ENCODE measurements at places on chromosomes 7 and 10.

DNA sequence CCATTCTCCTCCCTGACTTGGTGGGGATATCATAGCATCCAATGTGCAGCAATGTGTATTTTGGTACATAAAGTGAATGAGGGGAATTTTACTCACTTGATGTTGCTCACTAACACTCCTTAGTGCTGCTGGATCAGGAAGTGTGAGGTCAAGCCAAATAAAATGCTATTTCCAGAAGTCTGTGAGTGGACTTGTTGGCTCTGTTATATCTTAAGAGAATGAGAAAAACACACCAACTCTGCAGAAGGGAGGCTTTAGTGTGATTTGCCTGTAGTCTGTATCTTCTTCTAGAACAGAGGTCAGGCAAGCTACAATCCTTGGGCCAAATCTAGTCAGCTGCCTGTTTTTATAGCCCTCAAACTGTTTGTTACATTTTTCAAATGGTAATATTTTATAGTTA, 154.3 kb downstream of the POLR1F start:
- DNase-seq: no peak

- no peak for DNase-seq
These were observed 282.3 kb upstream of the DKK1 start for GRCh38 chr10:52031771-52032170.

GRCh38 chr7:106119719-106120118, 7.6 kb upstream of the SYPL1 start:
- no peak for DNase-seq

GRCh38 chr10:73744664-73744975, 448 bp downstream of the SEC24C start:
- DNase-seq: peak; percentile 3

DNA sequence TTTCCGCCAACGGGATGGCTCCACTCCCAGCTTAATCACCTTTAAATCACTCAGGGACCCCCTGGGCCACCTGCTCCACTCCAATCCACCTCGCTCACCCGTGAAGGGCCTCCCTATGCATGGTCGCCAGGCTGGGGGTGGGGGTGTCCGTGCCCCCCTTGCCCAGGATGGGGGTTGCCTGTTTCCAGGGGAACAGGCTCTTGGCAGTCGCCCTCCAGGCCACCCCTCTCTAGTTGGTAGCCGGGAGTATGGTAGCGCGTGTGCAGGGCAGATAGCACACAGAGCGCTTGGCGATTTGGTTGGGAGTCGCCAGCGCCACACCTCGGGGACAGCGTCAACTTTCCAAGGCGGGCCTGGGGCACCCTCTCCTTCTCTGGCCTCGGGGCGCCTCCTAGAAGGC, 134.9 kb upstream of the ZNF92 start:
- no peak for DNase-seq

DNA sequence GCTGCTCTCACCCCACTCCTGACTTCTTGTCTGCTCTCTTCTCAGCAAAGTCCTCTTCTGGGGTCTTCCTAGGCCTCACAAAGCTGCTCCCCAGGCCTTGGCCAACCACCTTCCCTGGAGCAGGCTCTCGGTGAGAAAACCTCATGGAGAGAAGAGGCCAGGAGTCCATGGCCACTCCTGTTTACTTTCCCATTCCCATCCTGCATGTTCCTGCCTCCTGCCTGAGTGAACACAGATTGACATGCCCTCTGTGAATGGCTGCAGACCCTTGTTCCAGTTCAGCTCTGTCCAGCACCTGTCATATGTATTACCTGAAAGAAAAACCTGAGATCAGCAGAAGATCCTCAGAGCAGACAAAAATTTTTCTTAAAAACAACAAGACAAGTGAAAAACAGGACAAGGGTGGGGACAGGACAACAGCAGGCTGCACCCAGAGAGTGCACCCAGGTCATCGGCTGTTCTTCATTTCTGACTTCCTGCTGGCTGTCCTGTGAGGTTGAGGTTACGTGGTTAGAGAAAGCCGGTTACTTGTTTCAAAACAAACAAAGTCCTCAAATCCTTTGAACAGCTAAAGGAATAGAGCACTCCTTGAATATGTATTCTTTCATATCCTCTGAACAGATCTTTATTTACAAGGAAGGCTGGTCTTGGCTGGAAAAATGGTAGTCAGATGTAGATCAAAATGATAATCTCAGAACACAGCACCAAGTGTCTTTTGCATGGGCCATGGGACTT, 34.0 kb upstream of the DLD start:
- no peak for DNase-seq

GRCh38 chr10:116521424-116522290, 24.1 kb upstream of the PNLIP start:
- DNase-seq: no peak

GRCh38 chr10:44278837-44279324, 106.0 kb downstream of the CXCL12 start:
- DNase-seq: no peak

GRCh38 chr7:4266270-4267040, 415.6 kb upstream of the FOXK1 start:
- DNase-seq: no peak

- peak; percentile 80 for DNase-seq
These were observed 152.8 kb downstream of the SGMS1 start for GRCh38 chr10:50470798-50471582.

- no peak for DNase-seq
These were observed 298.3 kb downstream of the RPS24 start for GRCh38 chr10:78332012-78332411.

DNA sequence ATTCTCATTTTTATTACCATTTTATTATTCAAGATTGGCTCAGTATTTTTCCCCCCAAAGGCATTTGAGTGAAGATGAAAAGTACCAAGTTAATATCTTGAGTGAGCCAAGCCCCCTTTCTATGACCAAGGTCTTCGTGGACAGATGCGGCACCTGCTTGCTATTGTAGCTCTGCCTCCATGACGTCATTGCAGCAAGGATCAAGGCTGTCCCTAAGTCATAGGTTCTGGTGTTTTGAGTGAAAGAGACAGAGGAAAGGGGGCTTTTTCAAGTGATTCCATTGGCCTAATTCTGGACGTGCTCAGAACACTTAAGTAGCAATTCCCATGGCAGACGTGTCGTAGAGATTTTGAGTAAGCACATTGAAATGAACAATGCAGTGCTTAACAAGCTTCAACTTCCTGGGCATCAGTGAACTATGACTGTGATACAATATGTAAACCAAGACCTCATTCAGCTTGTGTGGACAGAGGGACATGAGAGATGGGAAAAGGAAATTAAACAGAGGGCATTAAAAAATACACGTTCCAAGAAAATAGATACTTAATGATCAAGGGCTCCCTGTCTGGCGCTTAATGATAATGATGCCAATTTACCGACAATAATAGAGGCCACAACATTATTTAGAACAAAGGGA, 248.7 kb upstream of the NPVF start:
- DNase-seq: no peak

- no peak for DNase-seq
These were observed 50.5 kb downstream of the MRPL32 start for GRCh38 chr7:42982604-42983115.

GRCh38 chr10:97184971-97185325, 811 bp downstream of the SLIT1 start:
- no peak for DNase-seq

DNA sequence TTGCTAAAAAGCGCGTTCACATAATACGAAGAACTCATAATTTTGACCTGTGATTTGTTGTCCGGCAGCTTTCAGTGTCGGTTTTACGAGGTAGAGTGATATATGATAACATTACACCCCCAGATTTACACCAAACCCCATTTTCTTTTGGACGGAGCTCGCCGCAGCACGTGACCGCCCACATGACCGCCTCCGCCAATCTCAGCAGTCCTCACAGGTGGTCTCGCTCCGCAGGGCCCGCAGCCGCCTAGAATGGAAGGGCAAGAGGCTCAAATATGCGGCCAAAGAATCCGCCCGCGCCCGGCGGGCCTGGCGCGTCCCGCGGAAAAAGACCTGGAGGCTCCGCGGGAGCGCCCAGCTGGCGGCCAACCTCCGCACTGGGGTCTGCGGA, at the start of gene HOXA7:
Gene HOXA7 (minus strand): TSS at position 168 of the 391 bp plus-strand sequence. CDS start 130 bp downstream, at position 38.
- no peak for DNase-seq

GRCh38 chr10:36506697-36507496, 618.5 kb upstream of the ANKRD30A start:
- DNase-seq: no peak

DNA sequence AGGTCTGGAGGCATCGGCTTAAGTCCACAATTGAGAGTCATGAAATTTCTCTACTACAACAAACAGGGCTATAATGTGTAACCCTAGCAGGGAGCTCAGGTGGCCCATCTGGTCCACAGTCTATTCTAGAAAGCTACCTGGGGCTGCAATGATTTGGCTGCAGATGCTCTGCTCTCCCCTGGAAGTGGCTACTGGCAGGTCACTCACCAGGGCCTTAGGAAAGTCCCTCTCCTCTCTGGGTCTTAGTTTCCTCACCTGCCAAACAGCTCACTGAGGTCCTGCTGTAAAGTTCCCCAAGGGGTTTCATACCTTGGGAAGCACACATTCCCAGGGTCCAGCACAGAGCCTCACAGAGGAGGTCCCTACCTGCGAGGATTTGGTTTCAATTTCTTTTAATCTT, 2.5 kb downstream of the IGFBP3 start:
- no peak for DNase-seq

DNA sequence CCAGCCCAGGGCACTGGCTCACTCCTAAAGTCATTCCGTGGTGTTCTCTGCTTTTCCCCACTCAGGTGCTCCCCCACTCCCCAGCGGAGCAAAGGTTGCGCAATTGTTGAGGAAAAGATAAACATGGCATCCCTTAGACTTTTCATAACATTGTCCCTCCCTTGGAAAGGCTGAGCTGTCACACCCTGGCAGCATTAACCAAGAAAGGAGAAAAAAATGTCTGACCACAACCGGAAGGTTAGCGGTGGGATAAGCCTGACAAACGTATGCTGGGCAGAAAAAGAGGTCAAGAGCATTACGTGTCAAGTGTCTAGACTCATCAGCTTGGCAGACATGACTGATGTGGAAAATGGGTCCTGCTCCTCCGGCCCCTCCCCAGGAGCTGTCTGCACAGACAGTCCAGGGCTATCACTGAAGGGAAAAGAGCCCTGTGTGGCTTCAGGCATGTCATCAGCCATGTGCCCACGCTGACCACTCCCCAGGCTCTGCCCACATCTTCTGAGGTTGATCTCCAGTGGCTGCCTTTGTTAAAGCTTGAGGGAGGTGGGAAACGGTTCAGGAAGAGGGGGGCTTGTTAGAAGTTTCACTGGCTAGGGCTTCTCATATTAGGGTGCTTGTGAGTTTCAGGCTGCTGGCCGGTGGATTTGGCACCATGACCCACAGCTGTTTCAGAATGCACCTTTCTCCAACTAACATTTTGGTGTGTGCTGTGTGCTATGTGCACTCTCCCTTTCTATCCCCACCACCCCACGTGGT, 30.1 kb downstream of the BTBD16 start:
- DNase-seq: no peak
